Stimulated activated CD4-positive, alpha-beta T cell treated with anti-CD3 and anti-CD28 coated beads, Interleukin-12 subunit alpha, Interleukin-12 subunit beta, amount 100 ng/mL, for 24 hours (primary cell): ENCODE measurements at places on chromosomes 6 and 20.

- peak; percentile 24 for DNase-seq
Measured at GRCh38 chr6:135163440-135163738, 17.7 kb upstream of the MYB start.

DNA sequence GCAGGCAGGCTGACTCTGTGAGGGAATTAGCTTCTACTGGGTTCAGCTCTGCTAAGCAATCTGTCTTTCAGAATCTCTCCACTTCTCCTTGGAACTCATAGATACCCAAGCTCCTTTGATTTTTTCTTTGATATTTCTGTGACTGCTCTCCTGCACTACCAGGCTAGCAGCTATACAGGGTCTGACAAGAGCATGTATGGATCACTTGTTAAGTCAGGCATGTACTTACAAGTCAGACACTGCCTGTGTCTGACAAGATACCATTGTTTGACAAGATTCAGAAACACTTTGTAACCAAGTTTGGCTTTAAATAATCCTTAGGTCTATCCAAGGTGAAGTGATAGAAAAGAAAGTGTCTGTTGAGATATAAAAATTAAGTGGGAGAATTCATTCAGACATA lies 79.5 kb downstream of the SESN1 start:
- DNase-seq: no peak

DNA sequence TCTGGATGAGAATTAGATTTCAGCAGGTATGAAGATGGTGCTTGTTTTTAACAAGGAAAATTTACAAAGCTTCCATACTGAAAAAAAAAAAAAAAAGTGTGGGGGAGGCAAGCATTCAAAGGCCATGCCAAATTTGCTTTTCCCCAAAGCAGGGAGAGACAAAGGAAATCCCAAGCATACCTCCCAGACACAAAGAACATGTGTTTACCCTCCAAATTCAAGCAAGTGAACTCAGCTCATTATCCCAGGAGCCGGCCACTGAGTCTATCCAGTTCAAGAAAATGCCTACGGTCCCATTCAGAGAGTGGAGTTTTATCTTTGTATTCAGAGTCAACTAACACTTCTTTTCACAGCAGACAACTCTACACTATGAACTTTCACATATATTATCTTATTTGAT lies 102.7 kb upstream of the ID4 start:
- no peak for DNase-seq

GRCh38 chr6:84635081-84635761 lies 129.2 kb downstream of the TBX18 start:
- DNase-seq: no peak

GRCh38 chr6:63802606-63803206 lies 167.1 kb downstream of the PHF3 start:
- DNase-seq: no peak
